Eye (tissue), 1 donor: ENCODE measurements at places on chromosomes 7 and 10.

DNA sequence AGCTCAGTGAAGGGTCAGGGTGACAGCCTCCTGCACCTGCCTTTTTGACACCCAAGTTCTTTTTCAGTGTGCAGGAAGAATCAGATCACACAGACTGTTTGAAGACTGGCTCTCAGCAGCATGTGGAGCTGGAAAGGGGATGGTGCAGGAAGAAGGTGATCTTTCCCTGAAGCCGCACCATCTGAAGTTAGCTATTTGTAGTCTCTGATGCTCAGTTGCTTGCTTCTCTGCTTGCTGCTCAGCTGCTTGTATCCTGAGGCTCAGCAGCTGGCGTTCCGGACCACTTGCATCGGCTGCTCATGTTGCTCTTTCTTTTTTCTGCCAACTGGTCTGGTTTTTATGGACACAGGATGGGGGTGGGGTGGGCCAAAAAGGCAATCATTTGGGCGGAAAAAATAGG is 15.8 kb upstream of the DNMBP start:
- peak; percentile 71 for DNase-seq

DNA sequence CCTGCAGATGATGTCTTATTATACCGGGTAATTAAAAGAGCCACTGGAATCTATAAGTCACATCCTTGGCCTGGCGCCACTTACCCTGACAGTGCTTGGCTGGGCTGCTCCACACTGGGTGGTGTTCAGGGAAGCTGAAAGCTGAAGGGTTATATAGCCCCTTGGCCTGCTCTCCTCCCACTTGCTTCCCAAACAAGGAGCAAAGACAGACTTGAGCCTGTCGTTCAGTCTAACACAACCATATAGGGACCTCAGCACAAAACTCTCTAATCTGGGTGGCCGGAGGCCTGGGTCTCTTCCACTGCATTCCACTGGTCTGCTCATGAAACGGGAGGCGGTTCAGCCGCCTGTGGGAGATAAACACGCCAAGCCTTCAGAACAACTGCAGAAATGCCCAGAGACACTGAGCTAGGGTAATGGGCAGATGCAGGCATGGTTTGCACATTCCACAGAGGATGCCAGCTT is at the start of gene ACTA2:
Gene ACTA2, minus strand, starts transcription at position 127 of the 465 bp plus-strand sequence. CDS start 3,843 bp downstream, outside the sequence.
- DNase-seq, result no peak

GRCh38 chr7:18570890-18571478 is 75.4 kb downstream of the HDAC9 start:
- DNase-seq, result peak; percentile 63

DNA sequence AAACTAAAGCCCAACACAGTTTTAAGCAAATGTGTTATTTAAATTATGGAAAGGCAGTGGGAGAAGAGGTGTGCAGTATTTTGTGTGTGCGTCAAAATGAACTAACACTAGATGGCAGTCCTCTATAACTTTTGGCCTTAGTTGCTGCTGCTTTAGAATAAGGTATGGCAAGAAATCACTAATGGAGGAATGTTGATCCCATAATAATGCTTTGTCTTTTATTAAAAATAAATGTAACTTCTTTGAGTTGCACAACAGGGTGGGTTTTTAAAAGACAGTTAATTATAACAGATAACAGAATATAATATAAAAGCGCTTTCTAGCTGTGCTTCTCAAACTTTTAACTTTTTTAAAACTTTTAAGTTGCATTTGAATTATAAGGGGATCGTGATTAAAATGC is 56.4 kb downstream of the BBS9 start:
- peak; percentile 80 for DNase-seq

DNA sequence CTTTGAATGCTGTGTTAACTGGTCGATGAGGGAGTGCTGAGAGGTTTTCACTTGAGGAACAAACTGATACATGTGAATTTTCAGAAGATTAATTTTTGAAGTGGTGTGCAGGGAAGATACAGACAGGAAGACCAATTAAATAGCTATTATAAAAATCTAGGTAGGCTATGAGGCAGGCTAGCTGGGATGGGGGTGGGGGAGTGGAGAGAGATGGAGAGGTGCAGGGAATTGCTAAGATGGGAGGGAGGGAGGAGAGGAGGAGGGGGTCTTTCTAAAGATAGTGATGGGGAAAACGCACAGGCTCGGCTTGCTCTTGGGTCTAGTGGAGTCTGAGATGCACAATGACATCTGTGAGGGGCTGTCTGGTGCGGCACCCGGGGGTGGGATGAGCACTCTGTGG is 15.2 kb downstream of the ATXN7L1 start:
- no peak for DNase-seq

DNA sequence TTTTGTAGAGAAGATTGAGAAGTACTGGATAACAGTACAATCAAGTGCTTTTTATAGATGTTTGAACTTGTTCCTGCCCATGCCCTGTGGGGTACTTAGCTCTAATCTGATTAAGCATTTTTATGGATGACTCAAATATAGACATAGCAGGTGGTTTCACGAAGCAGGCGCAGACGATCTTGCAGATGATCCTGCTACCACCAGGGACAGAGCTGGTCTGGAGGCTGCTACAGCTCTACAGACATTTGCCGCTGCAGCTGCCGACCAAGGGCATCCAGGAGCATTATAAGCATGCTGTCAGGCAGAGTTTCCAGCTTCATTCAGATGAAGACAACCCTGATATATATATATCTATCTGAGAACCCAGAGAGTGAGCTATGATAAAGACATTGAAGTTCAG is 650.4 kb downstream of the NXPH1 start:
- DNase-seq, result no peak

DNA sequence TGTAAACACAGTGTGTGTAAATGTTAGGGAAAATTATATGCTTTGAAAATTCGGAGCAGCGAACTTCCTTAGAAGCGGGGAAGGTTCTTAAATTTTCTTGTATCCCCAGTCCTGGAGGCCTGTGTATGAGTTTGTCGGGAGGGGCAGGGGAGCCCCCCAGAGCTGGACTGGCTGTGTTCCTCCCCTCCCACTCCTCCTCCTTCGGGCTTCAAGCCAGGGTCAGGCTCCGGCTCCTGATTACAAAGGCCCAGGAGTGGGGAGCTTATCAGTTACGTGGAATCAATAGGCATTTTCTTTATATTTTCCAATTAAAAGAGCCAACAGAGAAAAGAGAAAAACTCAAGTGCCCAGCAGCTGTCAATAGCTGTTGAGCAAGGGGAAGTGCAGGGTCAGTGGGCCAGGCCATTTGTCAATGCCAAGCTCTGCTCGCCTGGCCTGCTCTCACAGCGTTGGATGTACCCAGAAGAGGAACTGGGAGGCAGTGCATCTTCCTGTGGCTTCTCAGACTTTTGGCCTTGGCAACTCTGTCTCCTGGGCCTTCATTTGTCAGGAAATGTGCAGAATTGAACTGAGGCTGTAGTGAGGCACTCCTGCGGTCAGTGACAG is 156.9 kb upstream of the PCBD1 start:
- DNase-seq, result no peak

DNA sequence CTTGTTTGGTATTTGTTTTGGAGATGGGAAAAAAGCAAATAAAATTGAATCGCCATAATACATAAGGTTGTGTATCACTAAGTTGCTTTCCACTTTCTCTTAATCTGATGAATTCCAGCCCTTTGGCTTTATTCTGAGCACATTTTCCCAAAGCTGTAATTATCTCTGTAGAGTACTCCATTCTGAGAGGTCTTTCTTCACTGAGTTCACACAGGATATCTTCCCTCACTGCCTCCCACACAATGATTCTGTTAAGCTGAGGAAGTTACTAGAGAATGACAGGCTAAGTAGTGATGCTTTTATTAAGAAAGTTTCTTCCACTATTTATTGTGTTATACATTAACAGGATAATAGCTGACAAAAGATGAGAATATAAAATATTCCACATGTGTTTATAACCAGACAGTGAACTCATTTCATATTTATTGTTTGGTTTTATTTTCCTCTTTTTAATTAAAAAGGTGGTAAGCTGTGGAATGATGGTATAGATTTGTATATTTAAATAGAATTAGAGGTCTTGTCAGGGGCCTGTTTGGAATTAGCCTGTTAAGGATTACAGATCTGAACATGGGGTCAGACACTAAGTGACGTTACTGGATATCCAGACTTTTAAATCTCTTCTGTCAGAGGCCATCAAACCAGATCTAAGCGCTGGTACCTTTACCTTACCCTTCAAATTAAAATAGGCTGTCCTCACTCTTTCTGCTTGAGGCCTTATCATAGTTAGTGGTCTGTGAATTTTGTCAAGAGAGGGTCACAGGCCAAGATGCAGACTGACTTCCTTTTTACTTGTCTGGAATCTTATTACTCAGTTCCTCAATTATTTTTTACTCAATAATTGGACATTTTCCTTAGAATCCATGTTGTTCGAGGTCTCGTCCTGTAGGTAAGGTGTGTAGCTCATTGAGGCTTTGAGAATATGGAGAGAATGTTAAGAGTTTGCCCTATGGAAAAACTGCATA is 8.4 kb downstream of the PLXDC2 start:
- DNase-seq, result no peak

GRCh38 chr7:36203071-36203790 is 50.2 kb downstream of the EEPD1 start:
- DNase-seq, result peak; percentile 21

DNA sequence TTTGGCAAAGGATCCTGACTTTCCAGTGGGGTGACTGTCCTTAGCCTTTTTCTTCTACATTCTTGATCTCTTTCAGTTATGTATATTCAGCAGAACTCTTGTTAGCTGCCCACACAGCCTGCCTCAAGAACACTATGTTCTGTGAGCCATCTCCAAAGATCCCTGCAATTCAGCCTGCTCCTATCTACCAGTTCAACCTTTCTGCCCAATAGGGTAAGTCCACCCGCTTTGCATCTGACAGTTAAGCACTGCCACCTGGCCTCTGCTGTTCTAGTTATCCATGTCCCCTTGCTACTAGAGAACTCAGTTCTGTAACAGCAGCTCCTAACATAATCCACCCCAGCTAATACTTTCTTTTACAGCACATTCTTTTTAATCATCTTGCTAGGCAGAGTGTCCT is 13.5 kb downstream of the OR9A2 start:
- DNase-seq, result no peak

DNA sequence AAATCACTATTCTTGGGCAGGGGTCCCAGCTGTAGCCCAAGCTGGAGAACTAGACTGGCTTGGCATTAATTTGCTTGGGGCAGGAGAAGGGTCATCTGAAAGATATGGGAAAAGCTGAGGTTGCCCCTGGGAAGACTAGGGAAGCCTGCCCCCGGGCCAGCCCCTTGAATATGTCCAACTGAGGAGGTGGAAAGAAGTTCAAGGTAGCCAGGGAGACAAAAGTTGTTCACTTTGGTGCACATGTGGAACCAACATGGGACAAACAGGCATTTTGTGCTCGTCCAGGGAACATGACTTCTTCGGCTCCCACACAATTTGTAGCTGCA is 1.4 kb upstream of the LRRC61 start:
- DNase-seq, result no peak

- DNase-seq, result no peak
Measured at GRCh38 chr10:10598297-10598696, 419.4 kb upstream of the CELF2 start.

DNA sequence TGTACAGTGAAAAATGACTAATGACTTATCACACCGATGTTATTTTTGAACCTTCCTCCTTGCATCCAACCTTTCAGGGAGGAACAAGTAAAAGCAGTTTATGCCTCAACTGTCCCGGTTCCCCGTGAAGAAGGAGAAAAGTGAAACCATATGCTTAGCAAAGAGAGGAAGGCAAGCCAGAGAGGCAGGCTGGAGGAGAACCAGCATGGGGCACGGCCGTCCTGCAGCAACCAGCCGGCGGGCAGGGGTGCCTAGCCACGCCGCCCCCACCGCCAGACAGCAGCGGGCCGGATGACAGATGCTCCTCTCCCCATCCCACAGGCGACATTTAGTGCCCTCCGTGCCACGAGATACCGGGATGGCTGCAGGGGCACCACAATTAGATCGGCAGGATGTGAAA is 421.4 kb upstream of the MGMT start:
- DNase-seq, result no peak

GRCh38 chr10:96295475-96295874 is 8.8 kb upstream of the DNTT start:
- no peak for DNase-seq

GRCh38 chr7:36775676-36776075 is 51.4 kb upstream of the AOAH start:
- DNase-seq, result no peak

DNA sequence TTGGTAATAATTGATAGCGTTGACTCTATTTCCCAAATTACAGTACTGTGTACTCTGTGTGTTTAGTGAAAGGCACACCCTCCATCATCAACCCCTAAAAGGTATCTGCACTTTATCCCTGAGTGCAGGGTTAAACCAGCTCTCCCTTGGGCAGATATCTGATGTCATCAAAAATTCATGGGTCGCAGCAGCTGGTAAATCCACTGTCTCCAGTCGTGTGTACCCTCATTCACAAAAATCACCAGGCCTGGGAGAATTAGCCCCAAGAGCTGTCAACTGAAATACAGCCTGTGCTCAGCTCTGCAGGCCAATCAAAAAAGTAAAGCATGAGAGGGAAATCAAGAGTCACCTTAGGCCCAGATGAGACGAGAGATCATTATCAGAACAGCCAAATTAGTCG is 103.7 kb downstream of the HIP1 start:
- DNase-seq, result peak; percentile 78

GRCh38 chr7:64045301-64046040 is at the start of gene ZNF727:
ZNF727 (plus strand) TSS chr7:64045434; CDS start chr7:64045622, 188 bp downstream.
- DNase-seq, result peak; percentile 1

DNA sequence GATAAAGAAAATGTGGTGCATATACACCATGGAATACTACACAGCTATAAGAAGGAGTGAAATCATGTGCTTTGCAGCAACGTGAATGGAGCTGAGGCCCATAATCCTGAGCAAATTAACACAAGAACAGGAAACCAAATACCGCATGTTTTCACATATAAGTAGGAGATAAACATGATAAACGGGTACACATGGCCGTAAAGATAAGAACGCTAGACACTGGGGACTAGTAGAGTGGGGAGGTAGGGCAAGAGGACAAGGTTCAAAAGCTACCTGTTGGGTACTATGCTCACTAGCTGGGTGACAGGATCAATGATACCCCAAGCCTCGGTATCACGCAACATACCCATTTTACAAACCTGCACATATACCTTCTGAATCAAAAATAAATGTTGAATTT is 113.7 kb downstream of the CSTF2T start:
- no peak for DNase-seq

- DNase-seq, result peak; percentile 6
Measured at GRCh38 chr10:108275895-108276685, 1111.6 kb upstream of the SORCS1 start.

GRCh38 chr7:28586736-28587135 is 174.4 kb downstream of the CREB5 start:
- DNase-seq, result no peak

- no peak for DNase-seq
Measured at GRCh38 chr10:72740528-72740927, 48.6 kb downstream of the MCU start.

- no peak for DNase-seq
Measured at GRCh38 chr7:56110611-56111010, 4.3 kb upstream of the CHCHD2 start.

- DNase-seq, result no peak
Measured at GRCh38 chr7:47227762-47228177, 354.1 kb downstream of the TNS3 start.

- peak; percentile 96 for DNase-seq
Measured at GRCh38 chr7:76393116-76394031, 16.1 kb downstream of the SSC4D start.

- no peak for DNase-seq
Measured at GRCh38 chr7:41104631-41105030, 598.3 kb downstream of the INHBA start.
